Fibroblast of skin of left quadriceps (primary cell): ENCODE measurements at places on chromosomes 2 and 18.

DNA sequence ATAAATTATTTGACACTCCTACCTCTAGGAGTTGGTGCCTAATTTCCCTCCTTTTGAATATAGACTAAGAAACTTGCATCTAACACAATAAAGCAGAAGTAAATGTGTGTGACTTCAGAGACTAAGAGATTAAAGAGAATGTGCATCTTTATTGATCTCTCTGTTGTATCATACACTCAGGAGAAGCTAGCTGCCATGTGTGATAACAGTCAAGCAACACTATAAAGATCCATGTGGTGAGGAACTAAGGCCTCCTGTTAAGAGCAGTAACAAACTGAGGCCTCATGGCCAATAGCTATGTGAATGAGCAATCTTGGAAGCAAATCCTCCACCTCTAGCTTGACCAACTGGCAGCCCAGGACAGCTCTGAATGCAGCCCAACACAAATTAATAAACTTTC, 3.4 kb downstream of the FANCL start:
- DNase-seq = no peak

GRCh38 chr18:11118051-11118766, 31.2 kb downstream of the PIEZO2 start:
- DNase-seq = no peak

DNA sequence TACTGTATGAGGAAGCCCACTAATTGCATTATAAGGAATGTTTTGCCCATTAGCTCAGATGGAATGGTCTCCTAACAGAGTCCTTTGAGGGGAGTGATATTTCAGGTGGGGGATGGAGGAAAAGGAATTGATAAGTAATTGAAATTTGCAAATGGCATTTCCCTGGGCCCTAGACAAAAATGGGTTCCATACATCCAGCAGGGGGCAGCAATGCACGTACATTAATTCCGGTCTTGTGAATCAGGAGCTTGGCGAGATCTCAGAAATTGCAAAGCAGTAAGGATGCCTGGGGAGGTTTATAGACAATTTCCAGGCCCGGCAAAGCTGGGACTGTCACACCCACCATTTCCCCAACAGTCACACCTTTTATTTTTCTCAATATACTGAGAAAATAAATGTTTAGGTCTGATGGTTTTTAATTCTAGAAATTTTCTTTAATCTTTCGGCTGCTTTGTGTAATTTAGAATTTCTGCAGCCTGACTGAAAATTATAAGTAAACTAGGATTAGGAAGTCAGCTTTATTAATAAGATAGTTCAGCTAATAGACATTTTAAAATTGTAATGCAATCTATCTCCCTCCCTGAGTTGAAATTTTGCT, 122.8 kb downstream of the LYPD1 start:
- DNase-seq = peak; percentile 53

- DNase-seq = no peak
Measured at GRCh38 chr2:10502803-10503107, 54.6 kb upstream of the ODC1 start.

DNA sequence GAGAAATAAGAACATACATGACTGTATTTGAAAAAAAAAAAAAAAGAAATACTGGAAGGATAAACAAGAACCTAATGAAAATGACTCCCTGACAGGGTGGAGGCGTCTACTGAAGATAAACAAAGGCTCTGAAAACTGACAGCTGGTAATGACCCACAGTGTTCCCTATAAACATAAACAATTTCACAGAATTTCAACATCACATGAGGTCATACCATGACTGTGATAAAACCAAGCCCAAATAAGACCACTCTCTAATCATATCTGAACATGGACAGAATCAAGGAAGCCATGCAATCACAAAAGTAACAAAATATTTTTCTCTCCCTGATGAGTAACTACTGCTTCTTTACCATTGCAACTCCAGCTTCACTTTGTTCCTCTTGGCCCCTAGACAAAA, 159.3 kb downstream of the FAM124B start:
- DNase-seq = no peak

DNA sequence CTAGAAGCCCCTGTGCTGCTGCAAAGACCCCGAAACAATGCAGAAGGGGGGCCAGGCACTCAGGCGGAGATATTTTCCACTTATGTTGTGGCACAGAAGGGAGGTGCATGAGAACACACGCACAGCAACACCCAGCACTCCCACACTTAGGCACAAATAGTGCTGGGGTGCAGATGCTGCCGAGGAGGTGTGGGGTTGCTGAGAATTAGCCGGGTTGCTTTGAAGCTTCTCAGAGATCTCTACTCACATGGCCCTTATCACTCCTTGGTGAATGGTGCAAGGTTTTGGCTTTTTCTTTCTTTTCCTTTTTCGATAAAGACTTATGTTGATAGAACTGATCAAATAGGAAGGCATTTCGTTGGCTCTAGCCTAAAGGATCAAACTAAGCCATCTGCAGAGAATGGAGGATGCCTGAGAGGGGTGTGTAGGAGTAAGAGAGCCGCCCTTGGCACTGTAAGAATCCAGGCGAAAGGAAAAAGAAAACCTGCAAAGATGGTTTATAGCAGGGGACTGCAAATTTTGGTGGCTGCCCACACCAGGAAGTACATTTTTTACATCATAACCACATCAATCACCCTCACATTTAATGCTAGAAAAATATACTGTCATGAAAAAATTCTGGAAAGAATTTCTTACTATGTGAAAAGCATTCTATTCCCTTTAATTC, 27.9 kb upstream of the FHL2 start:
- no peak for DNase-seq

GRCh38 chr2:196459539-196459938, 180.0 kb upstream of the CCDC150 start:
- no peak for DNase-seq

DNA sequence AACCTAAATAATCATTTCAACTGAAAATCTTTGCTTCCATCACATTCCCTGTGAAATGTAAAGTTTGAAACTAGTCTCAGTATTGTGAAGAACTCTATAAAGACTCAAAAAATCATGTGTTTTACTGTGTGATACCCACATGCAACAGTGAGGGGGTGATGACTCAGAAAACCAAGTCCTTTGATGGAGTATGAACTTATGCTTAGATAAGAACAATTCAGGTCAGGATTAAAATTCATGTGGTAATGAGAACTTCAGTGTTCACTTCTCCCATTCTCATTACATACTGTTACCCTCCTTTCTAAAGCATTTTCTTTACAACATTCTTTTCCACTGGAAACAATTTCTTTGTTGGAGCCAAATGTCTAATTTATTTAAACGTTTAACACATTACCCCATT, 360.2 kb downstream of the FSIP2 start:
- no peak for DNase-seq

- DNase-seq = peak; percentile 52
Measured at GRCh38 chr18:68735483-68736343, 20.8 kb upstream of the TMX3 start.

DNA sequence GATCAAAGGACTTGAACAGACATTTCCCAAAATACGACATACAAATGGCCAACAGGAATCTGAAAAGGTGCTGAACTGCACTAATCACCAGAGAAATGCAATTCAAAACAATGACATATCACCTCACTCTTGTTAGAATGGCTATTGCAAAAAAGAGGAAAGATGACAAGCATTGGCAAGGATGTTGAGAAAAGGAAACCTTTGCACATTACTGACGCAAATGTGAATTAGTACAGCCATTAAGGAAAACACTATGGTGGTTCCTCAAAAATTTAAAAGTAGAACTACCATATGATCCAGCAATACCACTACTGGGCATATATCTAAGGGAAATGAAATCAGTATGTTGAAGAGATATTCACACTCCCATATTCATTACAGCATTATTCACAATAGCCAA, 57.7 kb upstream of the ASPRV1 start:
- DNase-seq = no peak

GRCh38 chr2:26088038-26088643, 54.3 kb downstream of the RAB10 start:
- peak; percentile 2 for DNase-seq

DNA sequence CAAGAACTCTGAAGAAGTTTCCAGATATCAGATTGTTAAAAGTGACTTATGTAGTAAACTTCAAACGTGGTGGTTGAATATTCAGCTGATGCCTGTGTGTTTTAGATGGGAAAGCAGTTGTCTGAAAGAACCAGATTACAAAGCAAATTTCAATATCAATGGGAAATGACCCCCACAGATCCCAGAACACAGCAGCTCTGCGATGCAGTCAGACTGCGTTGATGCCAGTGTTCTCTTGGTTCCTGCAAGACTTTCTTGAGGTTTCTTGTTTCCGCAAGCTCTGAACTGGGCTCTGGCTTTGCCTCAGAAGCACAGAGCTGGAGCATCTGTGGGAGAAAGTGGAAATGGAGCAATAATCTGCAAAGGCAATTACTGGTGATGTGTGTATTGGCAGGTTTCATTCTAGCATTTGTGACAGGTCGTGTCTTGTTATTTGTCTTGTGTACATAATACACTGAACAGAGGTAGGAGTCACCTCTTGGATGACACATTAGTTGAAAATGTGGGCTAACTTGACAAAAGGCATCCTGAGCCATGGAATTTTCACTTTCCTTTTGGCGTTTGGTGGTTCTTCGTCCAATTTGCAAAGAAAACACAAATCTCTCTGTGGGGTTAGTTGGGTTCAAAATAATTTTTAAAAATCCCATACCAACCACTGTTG, 10.8 kb upstream of the LYPD6B start:
- no peak for DNase-seq

GRCh38 chr18:3027370-3027891, 14.5 kb upstream of the LPIN2 start:
- no peak for DNase-seq

GRCh38 chr2:112824694-112825085, 11.9 kb downstream of the IL1B start:
- DNase-seq = no peak

DNA sequence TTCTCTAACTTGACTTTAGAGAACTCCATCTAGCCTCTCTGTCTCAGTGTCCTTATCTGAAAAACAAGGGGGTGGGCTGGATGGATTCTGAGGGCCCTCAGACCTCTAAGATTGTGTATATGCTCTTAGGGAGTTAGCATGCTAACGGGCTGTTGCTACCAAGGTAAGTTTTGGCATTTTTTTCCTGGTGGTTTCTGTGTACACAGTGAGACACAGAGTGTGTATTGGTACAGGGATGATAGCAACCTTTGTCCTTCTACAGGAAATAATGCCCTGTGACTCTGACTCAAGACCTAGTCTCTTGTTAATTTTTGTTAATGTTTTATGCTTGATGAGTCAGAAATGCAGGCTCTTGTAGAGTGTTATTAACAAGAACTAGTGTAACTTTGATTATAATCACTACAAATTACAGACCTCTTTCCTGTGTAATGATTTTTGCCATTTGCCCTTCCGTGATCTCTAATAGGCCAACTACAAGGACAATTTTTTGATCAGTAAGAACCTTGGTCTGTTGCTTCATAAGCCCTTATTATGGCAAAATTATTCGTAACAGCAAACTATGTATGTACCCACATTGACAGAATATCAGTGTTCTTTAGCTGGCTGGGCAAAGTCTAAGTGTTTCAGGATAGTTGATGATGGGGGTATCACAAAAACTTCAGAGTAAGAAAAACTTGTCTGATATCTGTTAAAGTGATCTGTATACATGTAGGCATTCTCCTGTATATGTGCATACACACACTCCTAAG, 89.7 kb downstream of the SPTBN1 start:
- no peak for DNase-seq

DNA sequence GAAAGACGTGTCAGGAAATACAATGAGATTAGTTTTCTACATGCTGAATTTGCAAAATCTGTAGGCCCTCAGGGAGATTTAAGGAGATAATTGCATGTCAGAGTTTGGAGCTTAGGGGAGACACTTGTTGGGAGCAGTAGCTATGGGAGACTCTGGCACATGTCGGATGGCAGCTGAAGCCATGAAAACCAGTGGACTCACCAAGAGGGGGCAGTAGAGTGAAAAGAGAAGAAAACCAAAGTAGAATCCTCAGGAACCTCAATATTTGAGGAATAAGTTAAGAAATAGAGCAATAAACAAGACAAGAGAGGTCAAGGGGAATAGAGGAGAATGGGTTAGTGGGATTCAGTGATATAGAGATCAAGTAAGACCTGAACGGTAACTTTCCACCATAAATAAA, 24.8 kb downstream of the RUFY4 start:
- DNase-seq = no peak

- DNase-seq = peak; percentile 69
Measured at GRCh38 chr2:170886386-170886785, 42.7 kb upstream of the GORASP2 start.

DNA sequence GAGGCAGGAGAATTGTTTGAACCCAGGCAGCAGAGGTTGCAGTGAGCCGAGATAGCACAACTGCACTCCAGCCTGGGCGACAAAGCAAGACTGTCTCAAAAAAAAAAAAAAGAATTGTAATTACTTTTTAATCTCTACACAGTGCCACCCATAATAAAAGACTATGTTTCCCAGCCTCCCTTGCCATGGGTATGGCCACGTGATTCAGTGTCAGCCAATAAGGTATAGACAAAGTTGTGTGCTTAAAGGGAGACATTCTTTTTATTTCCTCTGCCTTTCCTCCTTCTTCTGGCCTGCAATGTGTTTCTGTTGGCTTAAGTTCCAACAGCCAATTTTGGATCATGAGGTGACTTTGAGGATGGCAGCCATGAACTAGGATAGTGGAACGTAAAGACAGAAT, 406.9 kb downstream of the LNPK start:
- DNase-seq = no peak

GRCh38 chr2:71561441-71562267, 108.3 kb downstream of the DYSF start:
- no peak for DNase-seq

- no peak for DNase-seq
Measured at GRCh38 chr18:60601249-60601648, 228.7 kb upstream of the MC4R start.

- DNase-seq = no peak
Measured at GRCh38 chr18:37529863-37530262, 35.7 kb downstream of the CELF4 start.

GRCh38 chr2:98457045-98457696, 12.5 kb downstream of the INPP4A start:
- DNase-seq = no peak

DNA sequence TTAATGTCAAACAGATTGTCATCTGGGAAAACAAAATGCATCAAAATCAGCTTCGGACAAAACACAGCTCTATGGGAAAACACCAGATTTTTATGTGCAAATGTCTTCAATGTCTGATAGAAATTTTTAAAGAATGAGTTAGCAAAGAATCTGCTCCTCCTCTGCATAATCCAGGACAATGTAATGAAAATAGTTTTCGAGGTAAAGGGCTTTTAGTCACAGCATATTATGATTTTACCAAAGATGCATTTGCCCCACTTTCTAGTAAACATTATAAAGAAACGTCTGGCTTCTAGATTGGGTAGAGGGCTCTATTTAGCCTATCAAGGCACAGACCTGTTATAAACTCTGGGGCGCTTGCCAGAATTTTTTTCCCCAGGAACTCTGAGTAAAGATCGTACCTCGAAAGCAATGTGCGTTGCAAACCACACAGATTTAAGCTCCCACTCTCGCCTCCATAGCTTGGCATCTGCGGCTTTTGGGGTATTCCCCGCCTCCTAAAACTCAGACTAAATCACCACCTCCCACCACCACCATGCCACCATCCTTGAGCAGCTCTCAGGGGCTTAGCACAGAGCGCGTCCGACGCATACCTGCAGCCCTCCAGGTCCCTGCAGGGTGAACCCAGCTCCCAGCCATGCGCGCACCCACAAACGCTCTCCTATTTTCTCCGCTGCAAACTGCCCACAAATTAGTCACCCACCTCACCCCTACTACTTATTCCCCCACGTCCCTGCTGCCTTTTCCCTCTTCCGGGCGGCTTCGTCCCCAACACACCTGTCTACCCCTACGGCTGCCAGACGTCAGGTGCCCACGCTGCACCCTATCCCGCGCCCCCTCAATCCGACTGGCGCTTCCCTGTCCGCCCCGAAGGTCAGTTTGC, 829 bp downstream of the ACVR1C start:
- DNase-seq = no peak
